ENCODE measurements at places on chromosomes 7 and 10.

- no peak for DNase-seq
Observed at GRCh38 chr7:130087364-130087763, 17.0 kb downstream of the KLHDC10 start.

DNA sequence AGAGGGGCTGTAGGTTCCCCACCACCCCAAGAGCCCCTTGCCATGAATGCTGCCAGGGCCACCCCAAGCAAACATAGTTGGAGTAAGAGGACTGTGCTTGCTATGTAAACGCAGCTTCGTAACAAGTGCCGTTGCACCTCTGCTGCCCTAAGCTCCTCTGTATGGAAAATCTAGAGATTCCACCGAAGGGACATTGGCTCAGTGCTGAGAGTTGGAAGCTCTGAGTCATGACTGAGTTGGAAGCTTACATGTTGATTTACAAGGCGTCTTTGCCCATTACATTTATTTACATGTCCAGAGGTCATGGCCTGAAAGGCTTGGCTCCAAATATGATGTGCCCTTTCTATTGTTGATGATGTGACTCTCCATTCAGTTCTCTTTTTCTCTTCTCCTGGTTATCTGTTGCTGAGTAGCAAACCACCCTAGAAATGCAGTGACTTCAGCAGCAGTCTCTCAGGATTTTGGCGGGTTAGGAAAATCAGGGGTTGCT is 233.1 kb upstream of the TCF7L2 start:
- no peak for DNase-seq

DNA sequence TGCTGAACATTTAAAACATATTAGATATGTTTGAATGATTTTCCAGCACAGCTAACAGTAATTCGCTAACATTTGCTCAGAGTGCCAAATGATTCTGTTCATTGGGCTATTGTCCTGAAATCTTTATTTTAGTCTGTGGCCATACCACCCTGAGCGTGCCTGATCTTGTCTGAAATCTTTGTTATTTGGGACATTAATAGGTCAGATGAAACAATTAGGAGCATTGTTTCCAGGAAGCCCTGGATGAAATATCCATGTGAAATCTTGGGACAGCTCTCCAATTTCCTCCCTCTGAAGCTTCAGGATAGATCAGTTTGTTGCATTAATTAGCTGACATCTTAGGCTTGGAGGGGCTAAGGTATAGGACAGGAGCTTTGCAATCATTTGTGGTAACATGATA is 512.0 kb downstream of the KIF20B start:
- no peak for DNase-seq

DNA sequence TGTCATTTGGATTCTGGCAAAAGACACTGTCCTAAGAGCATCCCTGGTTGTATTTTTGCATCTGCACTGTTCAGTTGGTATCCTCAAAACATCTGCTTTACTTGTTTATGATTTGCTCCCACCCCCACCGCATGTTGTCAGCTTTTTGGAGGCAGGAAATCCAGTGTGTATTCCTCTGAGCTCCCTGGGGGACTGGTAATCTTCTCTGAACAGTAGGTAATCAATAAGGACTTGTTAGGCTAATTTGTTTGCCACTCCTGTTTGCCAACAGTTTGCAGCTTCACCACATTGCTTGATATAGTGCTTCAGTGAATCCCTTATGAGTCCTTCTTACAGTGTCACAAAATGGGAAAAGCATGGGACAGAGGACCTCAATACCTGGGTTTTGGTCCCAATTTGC is 49.1 kb downstream of the FEZF1 start:
- DNase-seq = no peak

- no peak for DNase-seq
Observed at GRCh38 chr10:121573538-121573941, 24.7 kb downstream of the FGFR2 start.

Measured in NCI-H1417 treated with DMSO at 0.1 percent for 48 hours (cell line).